ENCODE measurements at places on chromosomes 1 and 21. TPM values are rescaled to one million over a fixed set of nuclear protein-coding genes. Genes with fewer than 3 reads are reported as not detected.
A peak's percentile ranks its signal among the peaks of the same experiment; 100 is the strongest.

GRCh38 chr1:10818262-10819197, 22.1 kb upstream of the CASZ1 start:
- no peak for DNase-seq

GRCh38 chr1:20558191-20558590, 5.8 kb downstream of the FAM43B start:
- DNase-seq = no peak

- no peak for DNase-seq
Observed at GRCh38 chr1:242800521-242800920, 276.0 kb upstream of the PLD5 start.

DNA sequence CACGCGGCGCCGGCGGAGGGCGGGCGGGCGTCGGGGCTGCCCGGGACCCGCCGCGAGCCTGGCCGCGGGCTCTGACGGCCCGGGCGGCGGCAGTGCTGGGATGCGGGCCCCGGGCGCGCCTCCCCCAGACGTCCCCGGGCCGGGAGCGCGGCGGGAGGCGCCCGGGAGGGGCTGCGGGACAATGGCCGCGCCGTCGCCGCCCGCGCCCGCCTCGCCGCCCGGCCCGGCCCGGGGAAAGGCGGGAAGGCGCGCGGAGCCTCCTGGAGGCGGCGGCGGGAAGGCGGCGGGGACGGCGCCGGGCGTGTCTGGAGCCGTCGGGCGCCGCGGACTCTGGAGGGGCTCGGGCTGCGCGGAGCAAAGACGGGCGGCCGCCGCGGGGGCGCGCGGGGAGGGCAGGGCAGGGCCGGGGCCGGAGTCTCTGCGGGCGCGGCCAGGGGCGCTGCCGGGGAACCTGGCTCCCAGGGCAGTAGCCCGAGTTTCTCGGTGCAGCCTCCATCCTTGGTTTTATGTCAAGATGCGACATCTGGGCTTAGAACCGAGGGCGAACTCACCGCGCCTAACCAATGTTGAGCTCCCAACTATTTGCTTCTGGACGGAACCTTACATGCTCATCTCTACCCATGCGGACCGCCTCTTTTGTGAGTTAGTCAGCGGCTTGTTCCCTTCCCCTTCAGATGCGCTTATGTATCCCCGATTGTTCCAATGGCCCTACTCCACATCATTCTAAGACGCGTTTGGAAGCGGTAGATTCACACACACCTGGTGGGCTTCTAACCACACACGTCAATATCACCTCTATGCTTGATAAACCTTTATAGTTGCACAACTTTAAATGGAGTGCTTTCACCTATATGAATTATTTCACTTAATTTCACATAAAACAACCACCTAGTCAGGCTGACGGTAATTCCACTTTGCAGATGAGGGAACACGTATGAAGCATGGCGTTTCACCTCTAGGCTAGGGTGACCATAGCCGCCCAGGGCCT, 651 bp downstream of the ZBTB8A start:
- DNase-seq = no peak

DNA sequence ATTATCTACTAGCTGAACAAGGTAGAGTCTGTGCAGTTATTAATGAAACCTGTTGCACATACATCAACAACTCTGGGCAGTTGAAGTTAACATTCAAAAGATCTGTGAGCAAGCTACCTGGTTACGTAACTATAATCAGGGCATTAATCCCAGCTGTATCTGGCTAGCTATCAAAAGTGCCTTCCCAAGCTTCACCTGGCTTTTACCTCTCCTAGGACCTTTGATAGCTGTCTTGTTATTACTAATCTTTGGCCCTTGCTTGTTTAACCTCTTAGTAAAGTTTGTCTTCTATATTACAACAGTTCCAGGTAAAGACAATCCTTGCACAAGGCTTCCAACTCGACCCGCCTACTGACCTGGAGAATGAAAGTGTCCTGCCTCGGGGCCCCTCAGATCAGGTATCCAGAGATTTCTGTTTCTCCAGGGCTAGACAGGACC, 29.6 kb upstream of the SLC6A9 start:
- no peak for DNase-seq

- no peak for DNase-seq
Observed at GRCh38 chr1:14826731-14827326, 228.3 kb downstream of the KAZN start.

DNA sequence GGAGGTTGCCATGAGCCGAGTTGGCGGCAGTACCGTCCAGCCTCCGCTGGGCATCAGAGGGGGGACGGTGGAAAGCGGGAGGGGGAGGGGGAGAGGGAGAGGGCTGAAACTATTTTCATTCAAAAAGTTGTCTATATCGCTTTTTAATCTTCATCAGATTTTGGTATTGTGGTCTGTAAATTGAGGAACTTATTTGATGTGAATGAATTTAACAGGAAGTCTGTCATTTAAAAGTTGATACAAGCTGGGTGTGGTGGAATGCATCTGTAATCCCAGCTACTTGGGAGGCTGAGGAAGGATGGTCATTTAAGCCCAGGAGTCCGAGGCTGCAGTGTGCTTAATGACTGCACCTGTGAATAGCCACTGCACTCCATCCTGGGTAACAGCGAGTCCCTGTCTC, 3.0 kb upstream of the EPHX4 start:
- DNase-seq = no peak

- no peak for DNase-seq
Observed at GRCh38 chr1:222454186-222454585, 93.7 kb downstream of the HHIPL2 start.

DNA sequence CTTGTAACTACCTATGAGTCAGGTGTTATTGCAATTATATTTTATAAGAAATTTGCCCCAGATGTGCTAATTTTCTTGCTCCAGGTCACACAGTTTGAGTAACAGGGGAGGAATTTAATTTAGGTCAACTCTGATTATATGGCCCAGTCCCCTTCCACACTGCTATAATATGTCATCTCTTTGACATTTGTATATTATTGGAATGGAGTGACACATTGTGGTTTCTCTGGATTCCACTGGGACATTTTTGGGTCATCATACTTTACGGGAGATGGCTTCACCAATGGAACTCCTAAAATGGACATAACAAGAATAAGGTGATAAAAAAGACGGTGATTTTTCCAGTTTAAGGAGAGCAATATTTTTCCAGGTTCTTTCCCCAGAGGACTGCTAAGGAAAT, 191.2 kb downstream of the DISC1 start:
- no peak for DNase-seq

DNA sequence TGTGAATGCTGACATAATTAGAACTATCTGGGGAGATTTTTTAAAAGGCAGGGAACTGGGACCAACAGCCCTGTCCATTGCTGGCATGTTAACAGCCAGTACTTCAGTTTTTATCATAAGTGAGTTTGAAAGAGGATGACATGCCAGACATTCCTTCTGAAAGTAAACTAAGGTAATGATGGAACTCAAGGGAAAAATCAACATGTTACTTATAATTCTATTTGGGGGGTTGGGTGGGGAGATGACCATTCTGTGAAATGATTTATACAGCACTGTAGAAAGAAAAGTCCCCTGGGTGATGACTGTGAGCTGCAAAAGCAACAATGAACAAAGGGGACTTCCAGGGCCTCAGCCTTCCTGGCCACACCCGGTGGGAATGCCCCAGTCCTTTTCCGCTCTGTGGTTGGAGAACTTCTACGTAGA, 5.4 kb upstream of the LAMC2 start:
- peak; percentile 65 for DNase-seq

DNA sequence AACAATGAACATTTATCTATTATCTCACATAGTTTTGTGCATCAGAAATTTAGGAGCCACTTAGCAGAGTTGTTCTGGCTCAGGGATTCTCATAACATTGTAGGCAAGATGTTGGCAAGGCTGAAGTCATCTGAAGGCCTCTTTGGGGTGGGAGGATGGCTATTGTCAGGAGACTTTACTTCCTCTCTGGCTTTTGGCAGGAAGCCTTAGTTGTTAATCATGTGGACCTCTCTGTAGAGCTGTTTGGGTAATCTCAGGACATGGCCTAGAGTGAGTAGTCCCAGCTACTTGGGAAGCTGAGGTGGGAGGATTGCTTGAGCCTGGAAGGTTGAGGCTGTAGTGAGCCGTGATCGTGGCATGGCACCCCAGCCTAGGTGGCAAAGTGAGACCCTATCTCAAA, 40.2 kb downstream of the RASAL2 start:
- no peak for DNase-seq

- no peak for DNase-seq
Observed at GRCh38 chr1:41420860-41421259, 59.6 kb downstream of the FOXO6 start.

DNA sequence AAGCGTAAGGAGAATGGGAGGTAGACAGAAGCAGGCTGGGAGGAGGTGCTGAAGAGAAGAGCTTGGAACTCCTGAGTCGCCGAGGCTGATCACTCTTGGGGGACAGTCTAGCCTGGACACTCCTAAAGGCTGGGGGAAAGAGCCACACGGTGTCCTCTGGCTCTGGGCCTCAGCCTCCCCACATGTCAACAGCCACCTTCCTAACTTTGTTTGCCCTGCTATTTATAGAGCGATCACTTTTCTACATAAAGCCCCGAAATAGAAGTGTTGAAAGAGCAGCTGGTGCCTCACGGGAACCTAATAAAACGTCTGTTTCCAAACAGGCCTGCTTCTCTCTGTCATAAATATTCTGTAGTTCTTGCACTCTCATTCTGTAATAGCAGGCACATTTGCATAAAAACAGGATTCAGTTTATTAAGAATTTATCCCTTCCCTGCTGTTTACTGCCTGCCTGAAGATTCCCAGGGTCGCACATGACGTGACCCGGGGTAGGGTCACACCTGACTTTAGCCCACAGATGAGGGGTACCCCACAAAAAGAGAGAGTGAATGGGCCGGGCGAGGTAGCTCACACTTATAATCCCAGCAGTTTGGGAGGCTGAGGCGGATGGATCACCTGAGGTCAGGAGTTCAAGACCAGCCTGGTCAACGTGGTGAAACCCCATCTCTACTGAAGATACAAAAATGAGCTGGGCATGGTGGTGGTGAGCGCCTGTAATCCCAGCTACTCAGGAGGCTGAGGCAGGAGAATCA, 212.5 kb downstream of the TOMM20 start:
- no peak for DNase-seq

- no peak for DNase-seq
Observed at GRCh38 chr1:232944347-232944746, 6.1 kb upstream of the NTPCR start.

DNA sequence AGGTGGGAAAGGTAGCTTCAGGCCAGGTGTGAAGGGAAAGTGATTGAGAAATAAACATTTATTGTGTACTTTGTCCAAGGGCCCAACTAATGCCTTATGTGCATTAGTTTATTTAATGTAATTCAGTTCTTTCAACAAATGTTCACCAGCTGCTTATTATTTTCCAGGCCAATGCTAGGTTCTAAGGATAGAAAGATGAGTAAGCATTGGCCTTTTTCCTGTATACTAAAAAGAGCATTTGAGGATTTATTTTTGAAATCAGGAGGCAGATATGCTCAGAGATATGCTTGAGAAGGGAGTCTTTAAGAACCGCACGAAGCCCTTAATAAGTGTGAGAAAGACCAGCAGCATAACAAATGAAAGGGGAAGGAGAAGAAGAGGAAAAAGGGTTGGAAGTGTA, 32.0 kb downstream of the CLCA1 start:
- DNase-seq = no peak

DNA sequence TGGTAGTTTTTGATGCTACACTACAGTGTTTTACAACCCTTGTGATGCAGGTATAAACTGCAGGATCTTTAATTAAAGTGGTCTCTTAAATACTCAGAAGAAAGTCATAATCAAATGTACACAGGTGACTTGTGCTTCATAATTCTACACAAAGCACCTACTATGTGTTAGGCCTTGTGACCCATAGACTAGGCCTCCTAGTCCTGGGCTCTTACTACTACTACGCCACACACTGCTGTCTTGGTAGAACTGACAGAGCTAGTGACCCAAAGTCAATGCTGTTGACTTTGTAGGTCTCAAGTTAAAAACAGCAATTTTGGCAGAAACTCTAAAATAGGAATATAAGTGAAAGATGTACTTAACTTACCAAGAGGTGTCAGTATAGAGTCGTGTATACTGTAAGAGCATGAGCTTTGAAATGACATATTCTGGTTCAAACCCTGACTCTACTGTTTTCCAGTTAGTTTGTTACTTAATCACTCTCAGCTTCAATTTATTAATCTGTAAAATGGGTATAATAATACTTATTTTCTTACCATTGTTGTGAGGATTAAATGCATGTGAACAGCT, 48.6 kb upstream of the LMO4 start:
- no peak for DNase-seq

- peak; percentile 44 for DNase-seq
Observed at GRCh38 chr1:43414634-43415223, 25.0 kb downstream of the SZT2 start.

DNAJC11 gene
- total RNA-seq = 41.5 TPM

PCP4L1 gene
- not detected for total RNA-seq

MTMR11 gene
- total RNA-seq = 10.5 TPM

EVI5 gene
- 25.3 TPM for total RNA-seq

B3GALT2 gene
- total RNA-seq = not detected

TMEM269 gene
- total RNA-seq = 0.12 TPM
